ENCODE measurements at places on chromosomes 12 and 14.
A peak's percentile ranks its signal among the peaks of the same experiment; 100 is the strongest.

GRCh38 chr12:54463484-54463883 lies 9.9 kb downstream of the GTSF1 start:
- DNase-seq = no peak

DNA sequence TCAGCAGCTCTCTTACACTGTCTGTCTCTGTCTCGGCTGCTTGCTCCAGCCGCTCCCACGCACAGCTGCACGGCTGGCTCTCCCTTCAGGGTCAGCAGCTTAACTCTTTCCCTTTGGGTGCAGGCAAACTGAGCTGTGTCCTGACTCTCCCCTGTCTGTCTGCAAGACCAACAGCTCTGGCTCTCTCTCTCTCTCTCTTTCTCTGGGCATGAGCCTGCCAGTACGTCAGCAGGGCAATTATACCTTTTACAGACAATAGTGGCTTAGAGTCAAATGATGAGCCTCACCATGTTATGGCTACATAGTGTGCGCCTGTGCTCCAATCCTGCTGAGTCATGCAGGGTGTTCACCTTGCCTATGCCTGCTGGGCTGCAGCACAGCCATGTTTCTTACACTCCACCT lies 120.5 kb upstream of the DDHD1 start:
- peak; percentile 18 for DNase-seq

- no peak for DNase-seq
Observed at GRCh38 chr14:68562911-68563250, 230.0 kb downstream of the ZFP36L1 start.

DNA sequence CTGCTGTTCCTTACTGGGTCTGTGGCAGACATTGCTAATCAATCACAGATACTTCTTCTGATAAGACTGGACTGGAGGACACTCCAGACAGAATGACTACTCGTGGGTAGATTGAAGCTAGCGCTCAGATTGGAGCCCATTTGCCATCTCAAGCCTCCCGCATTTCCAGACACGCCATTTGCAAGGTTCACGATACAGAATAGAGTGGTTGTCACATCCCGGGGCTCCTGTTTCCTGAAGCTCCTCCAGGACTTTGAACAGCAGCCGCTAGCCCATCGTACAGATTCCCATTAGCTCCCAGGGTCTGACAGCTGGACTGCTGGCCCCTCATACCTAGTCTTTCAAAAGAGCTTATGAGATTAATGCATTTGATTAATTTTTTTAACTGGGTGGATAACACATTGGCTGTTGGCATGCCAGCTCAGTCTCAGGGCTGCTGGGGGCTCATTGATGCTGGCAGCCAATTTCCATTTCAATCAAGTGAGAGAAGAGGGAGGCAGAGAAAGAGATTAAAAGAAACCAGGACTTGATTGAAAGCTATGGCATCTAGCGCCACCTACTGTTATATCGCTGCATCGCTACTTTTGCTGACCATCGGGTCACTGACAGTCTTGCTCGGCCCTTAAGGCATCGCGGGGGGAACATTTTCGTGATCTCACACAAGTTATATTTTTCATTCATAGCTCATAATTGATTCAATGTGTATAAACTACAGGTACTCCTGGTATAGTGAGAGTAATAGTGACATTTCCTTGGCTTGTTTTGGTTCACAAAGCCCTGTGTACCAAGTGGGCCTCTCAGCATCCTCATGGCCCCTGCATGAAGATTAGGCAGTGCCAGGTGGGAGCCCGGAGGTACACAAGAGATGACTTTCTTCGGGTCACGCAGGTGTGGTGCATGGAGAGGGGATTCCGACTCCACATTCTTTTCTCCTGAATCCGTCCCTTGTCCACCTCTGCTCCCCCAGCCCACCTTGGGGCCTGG lies 78.6 kb downstream of the CCDC60 start:
- peak; percentile 72 for DNase-seq

DNA sequence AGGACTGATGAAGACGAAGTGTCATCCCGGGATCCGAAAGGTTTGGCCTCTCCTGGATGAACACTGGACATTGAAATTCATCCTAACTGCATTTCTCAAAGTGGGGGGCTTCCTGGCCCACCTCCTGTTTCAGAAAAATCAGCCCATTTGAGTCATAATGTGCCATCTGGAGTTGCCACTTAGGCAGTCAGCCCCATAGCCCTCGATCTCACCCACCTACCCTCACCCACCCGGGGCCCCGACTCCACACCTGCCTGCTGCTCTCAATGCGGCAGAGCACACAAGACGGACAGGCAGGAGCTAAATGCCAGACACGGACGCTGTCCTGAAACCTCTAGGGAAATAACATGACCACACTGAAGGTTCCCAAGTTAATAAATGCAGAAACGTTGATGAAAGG lies 12.6 kb downstream of the DLK1 start:
- no peak for DNase-seq
